SW 1271 (cell line): ENCODE measurements at places on chromosomes 4 and X.

DNA sequence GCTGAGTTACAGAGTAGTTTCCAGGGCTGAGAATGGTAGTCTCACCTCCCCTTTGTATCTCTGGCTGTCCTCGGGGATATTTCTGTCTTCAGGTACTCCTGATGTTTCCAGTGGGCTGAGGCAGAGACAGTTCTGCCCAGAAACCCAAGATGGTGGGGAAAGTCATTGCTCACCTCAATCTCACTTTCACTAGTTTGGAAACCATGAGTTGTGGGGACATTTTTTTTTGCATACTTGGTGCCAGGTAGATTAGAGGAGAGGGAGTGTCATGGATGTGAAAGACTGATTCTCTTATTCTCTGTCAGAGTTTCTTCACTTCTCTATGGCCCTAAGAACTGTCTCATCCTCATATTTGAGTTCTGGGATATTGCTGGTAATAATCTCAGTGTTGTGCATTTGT lies 708.6 kb upstream of the MAGEB2 start:
- DNase-seq: no peak

DNA sequence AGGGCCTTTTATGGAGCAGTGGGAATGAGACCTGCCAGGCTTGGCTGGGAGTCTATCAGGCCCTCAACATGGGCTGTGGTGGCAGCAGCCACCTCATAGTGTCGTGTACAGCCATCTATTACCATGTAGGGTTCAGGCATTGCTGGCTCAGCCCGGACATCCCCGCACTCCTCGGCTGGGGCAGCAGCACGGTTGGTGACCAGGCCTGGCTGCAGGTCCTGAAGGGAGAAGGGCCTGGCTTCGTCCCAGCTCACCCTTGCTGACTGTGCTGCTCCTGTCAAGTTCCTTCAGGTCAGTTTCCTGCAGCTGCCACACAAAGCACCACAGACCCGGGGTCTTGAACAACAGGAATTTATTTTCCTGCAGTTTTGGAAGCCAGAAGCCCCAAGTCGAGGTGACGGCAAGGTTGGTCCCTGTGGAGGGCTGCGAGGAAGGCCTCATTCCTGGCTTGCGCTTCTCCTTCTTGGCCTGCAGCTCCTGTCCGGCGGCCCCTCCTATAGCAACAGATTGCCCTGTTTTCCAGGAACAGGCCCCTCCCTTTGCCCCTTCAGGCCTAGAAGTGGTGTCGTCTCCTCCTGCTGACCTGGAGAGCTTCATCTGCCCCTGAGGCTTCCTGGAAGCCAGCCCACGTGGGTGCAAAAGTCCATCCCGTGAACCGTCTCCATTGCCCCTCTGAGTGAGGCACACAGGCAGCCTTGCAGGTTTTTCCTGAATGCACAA lies 25.2 kb upstream of the SORCS2 start:
- no peak for DNase-seq

GRCh38 chr4:88660446-88661294 lies 37.0 kb downstream of the NAP1L5 start:
- DNase-seq: no peak

- DNase-seq: no peak
Observed at GRCh38 chr4:150904671-150905070, 110.4 kb downstream of the LRBA start.

DNA sequence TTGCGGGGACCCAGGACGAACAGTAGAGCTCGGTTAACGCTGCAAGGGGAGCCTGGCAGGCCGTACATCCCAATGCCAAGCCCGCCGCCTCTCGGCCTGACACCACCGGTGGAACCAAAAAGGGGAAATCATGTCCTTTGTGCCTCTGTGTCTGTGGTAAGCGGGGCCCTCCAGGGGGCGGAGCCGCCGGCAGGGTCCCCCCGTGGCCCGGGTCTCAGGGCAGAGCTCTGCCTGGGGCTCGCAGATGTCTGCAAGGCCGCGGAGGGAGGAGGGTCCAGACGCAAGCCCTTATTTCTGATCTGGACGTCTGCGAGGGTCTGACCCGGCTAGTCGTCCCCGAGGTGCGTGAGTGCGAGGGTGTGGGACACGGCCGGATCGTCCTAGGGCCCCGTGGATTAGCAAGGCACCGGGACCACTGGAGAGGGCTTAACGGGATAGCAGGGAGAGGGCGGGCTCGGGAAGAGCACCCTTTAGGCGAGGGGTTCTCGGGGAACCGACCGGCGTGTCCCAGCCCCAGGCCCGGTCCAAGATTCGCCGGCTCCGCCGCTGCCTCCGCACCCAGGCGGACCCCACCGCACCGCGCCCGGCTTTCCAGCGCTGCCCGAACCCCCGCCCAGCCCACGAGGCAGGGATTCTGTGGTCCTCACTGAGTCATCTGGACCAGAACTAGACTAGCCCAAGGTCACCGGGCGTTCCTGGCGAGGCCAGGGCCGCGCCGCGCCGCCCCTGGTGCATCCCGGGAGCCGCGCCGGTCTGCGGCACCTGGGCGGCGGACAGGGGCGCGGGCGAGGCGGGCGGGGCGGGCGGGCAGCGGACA lies 863 bp upstream of the FAM193A start:
- no peak for DNase-seq

DNA sequence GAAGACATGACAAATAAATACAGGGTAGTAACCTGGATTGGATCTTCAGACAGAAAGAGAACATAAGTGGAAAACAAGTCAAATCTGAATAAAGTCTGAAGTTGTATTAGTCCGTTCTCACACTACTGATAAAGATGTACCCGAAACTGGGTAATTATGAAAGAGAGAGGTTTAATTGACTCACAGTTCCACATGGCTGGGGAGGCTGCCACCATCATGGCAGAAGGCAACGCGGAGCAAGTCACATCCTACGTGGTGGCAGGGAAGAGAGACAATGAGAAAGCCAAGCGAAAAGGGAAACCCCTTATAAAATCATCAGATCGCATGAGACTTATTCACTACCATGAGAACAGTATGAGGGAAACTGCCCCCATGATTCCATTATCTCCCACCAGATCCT lies 82.8 kb downstream of the USP46 start:
- DNase-seq: no peak

DNA sequence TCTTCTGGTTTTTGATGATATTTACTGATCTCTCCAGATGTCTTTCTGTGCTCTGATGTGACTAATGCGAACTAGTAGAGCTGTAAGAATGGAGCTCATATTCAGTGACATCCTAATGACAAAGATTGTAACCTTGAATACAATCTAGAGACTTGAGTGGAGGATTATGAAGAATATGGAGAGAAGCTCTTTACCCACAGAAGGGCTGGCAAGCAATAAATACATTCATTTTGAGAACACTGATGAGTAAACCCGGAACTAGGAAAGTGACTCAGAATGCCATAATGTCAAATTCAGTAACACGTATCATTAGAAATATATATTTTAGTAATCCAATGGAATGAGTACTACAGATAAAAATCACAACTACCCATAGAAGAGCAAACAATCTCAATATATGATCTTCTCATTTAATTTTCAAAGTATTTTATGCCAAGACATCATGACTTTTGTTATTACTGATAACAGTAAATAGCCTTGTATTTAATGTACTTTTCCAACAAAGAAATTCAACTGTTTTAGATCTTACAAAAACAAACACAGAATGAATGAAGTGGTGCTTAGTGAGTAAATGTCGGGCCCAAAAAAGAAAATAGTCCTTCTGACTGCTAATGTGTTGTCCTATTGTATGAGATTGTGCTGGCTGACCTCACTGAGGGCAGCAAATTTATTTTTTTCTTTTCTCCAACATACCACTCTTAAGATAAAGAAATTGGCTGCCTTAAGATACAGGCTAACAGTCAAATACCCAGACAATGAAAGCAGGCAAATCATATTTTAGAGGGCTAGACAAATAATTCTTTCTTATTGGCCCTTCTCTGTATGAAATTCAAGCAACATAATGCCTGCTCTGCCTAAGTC lies 49.2 kb upstream of the HDAC8 start:
- no peak for DNase-seq

DNA sequence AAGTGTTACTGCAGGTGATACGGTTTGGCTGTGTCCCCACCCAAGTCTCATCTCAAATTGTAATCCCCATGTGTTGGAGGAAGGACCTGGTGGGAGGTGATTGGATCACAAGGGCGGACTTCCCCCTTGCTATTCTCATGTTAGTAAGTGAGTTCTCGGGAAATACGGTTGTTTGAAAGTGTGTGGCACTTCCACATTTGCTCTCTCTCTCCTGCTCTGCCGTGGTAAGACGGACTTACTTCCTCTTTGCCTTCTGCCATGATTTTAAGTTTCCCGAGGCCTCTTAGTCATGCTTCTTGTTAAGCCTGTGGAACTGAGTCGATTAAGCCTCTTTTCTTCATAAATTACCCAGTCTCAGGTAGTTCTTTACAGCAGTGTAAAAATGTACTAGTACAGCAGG lies 65.2 kb upstream of the SLC7A11 start:
- DNase-seq: no peak

DNA sequence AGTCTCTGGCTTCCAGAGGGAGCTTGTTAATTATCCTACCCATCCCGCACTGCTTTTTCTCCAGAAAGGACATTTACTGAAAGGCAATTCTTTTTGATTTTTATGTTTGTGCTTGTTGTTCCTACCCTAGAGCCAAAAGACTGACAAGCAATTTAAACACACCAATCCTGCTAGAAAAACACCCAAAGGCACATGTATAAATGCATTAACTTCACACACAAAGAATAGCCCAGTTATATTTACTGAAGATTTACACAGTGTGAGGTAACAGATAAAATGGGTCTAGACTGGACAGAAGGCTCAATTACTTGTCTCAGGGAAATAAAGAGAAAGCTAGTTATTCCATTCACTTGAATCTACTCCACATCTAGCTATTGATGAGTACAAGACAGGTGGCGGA lies 61.2 kb upstream of the NOCT start:
- DNase-seq: no peak

GRCh38 chrX:14386981-14387380 lies 142.4 kb upstream of the GLRA2 start:
- no peak for DNase-seq

- no peak for DNase-seq
Observed at GRCh38 chrX:1392376-1393068, 609 bp upstream of the SLC25A6 start.

- no peak for DNase-seq
Observed at GRCh38 chr4:63211375-63211774, 1197.9 kb downstream of the TECRL start.

- DNase-seq: no peak
Observed at GRCh38 chrX:26411045-26411444, 195.1 kb downstream of the MAGEB5 start.

- no peak for DNase-seq
Observed at GRCh38 chr4:21835712-21836111, 112.9 kb downstream of the KCNIP4 start.

DNA sequence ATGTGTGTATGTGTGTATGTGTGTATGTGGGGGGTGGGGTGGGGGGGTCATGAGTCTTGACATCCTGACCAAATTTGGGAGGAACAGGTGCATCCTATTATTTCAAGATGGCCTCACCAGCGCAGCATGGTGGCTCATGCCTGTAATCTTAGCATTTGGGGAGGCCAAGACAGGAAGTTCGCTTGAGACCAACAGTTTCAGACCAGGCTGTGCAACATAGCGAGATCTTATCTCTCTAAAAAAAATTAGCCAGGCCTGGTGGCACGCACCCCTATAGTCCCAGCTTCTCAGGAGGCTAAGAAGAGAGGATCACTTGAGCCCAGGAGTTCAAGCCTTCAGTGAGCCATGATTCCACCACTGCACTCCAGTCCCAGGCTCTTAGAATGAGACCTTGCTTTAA lies 47.0 kb upstream of the DHRSX start:
- no peak for DNase-seq

DNA sequence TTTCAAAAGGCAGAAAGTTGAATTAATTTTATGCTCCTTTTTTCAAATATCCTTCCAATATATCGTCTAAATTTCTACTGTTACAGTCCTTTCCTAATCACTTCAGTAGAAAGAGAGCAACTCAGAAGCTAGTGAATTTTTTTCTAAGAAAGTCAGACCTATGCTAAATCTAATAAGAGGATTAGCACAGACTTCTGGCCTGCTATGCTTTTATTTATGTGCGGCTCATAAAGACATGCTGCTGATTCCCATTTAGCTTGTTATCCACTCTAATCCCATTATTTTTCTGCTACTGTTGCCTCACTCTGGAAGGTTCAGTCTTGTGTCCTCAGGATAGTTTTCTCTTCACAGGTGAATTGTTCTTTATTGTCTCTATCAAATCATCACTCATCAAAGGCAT lies 473.5 kb upstream of the FAM241A start:
- no peak for DNase-seq

DNA sequence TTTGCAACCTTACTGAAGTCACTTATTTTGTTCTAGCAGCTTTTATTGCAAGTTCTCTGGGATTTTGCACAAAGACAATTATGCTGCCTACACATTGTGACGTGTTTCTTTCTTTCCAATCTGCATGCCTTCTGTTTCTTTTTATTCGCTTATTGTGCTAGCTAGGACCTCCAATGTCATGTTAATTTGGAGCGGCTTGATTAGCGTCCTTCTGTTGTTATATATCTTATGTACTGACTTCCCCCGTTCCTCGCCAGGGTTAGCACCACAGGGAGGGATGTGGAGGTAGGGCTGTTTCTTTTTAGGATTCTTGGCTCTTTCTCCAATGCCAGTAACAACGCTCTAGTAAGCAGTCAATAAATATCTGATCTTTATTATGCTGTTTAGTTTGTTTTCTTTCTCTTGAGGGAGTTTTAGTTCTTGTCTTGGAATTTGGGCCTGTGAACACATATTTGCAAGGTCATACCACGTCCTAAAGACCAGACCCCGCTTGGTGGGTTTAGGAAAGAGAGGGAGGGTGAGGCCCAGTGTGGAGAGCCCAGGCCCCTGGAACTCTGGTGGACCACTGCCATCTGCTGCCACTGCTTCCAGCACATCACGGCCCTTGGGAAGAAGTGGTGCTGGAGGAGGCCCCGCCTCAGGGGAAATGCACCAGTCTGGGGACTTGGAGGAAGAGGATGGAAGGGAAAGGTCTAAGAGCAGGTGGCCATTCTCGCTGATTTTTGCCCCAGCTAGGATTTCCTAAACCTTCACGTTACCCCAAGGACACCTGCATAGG lies 129.1 kb downstream of the TRIML1 start:
- no peak for DNase-seq

DNA sequence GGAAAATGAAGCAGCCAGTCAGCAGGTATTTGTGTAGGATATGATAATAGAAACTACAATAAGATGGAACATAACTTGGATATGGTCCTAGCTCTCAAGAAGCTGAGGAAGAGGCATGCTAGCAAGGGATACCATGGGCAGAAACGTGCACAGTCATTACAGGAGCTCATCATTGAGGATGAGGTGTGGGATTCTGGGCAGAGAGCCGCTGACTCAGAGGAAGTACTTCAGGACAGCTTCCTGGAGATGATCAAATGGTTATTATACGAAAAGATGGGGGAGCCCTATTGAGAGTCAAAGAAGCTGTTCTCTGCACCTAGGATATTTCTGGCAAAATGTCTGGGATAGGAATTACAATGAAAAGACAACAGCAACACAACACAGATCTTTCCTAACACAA lies 116.0 kb upstream of the PDE5A start:
- no peak for DNase-seq

DNA sequence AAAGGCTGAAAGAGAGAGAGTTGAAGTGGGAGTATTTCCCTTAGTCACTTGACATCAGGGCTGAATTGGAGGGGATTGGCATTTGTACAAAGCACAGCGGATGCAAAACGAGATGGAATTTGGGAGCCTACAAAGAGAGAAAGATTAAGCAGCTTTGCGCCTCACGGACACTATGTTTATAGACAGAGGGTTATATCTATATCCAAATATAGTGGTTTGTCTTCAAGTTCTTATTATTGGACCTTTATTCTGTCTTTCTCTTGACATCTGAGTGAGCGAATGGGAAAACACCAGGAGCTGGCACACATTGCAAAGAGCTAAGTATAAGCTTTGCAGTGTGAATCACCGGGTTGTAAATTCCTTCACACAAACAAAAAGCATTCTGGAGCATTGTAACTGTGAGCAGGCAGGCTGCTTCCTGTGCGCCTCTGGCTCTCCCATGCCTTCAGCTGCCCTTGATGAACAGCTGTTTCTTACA lies 500.2 kb downstream of the STIM2 start:
- no peak for DNase-seq
